Peyer's patch (tissue), 4 donors: ENCODE measurements at places on chromosomes 2 and 18. TPM values are rescaled to one million over a fixed set of nuclear protein-coding genes. Genes with fewer than 3 reads are reported as not detected.

Gene SLC4A5
- 2.6 TPM for total RNA-seq

- DNase-seq, result no peak
These were observed 1237.8 kb downstream of the SUCLG1 start for GRCh38 chr2:83221258-83221657.

DNA sequence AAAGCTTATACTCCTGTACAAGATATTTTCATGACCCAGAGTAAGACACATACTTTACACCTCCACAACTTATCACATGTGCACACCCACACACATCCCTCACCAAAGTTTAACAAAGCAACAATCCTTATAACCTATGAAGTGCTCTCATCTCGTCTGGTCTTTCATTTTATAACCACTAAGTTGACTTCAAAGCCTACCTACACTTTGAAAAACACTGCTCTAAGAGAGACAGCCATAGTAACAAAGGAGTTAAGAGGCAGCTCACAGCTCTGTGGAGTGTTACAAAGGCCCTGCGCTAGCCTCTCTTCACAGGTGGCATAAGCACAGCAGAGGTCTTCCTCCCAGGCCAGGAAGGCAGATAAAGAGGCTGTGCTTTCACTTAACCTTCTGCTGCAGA is 69.7 kb upstream of the TMEM200C start:
- no peak for DNase-seq

GRCh38 chr18:74682141-74682990 is 84.7 kb downstream of the ZNF407 start:
- no peak for DNase-seq

Gene DLGAP1
- 1.6 TPM for total RNA-seq

GRCh38 chr2:40096360-40096759 is 317.3 kb upstream of the THUMPD2 start:
- DNase-seq, result no peak

DNA sequence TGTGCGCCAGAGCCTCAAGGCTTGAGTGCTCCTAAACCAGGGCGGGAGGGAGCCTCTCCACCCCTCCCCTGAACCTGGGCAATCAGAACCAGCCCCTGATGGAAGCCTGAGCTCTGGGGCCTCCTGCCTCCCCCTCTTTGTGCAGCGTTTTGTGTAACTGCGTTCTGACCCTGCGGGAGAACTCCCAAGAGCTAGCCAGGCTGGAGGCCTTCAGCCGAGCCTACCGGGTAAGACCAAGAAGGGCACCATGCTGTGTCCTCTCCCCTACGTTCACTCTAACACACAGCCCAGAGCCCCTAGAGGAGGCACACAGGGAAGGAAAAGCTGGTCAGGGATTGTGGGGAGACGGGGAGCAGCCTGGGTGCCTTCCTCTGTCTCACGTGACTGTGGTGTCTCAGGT is 108.0 kb downstream of the PLB1 start:
- DNase-seq, result no peak

DNA sequence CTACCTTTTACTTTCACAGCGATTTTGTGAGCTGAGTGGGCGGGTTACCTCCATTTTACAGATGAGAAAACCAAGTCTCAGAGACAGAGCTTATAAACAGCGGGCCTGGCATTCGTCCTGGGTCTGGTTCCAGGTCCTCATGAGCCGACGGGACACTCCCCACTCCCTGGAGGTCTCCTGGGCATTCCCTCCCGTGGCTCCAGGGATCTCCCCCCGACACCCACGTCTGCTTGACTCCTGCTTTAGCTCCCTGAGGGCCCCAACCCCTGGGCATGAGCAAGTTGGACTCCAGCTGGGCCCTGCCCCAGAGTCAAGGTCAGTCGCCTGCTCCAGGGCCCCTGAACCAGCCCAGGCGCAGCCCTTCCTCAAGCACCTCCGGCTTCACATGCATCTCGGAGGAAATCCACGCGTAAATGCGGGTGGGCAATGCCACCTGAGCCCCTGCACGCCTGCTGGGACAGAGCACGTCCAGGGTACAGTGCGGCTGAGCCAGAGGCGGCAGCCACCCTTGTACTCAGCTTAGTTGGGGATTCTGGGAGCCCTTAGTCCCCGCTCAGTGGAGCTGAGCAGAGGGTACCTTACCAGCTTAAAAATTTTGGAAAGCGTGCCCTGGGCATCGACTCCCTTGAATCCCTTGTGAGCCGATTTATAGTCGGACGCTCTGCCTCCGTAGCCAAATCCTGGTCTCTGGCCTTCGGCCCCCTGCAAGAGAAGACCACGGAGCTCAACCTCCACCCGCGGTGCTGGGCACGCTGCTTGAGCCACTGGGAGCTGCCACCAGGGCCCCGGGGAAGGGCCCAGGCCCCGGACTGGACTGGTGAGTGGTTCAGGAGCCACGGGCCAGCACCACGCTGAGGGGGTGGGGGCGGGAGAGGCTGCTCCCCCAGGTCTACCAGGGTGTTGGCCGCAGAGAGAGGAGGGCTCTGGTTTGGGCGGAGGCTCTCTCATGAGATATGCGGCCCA is 148.1 kb downstream of the MBP start:
- DNase-seq, result no peak

GRCh38 chr2:110716959-110717645 is 15.3 kb upstream of the ACOXL start:
- DNase-seq, result no peak

- DNase-seq, result no peak
These were observed 1544.2 kb upstream of the TMEFF2 start for GRCh38 chr2:193738892-193739291.

DNA sequence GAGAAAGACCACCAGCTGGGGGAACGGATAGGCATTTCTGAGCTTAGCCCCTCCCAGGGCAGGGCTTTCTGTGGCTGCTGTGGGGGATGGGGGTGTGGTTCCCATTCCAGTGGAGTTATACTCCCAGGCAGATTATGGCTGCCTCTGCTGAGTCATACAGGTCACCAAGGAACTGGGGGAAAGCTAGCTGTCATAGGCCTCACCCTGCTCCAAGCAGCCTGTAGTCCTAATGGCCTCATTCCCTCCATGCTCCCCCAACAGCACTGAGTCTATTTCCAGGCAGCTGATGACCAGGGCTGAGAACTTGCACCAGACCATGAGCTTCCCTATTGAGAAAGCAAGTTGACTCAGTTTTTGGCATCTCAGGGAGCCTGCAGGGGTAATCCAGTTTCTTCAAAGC is 87.1 kb downstream of the GPR39 start:
- DNase-seq, result no peak

Gene RAD51AP2
- total RNA-seq, result not detected

DNA sequence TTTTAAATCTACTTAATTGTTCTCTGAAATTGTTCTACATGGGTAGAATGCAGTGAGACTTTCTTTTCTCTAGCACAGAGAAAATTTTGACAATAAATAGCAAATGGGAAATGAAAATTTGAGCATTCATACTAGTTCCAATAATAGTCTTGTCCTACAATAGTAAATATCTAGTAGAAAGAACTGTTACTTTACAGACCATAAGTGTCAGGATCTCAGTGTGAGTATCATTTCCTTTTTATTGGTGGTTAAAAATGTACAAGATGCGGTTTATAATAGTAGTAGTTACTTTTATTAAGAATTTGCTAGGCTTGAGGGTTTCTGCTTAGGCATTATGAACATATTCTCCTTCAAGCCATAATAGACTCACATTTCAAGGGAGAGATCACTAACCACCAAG is 43.2 kb downstream of the KCNE4 start:
- DNase-seq, result no peak

Gene DCDC2C
- not detected for total RNA-seq

GRCh38 chr2:1306014-1306686 is 107.1 kb upstream of the TPO start:
- DNase-seq, result no peak

DNA sequence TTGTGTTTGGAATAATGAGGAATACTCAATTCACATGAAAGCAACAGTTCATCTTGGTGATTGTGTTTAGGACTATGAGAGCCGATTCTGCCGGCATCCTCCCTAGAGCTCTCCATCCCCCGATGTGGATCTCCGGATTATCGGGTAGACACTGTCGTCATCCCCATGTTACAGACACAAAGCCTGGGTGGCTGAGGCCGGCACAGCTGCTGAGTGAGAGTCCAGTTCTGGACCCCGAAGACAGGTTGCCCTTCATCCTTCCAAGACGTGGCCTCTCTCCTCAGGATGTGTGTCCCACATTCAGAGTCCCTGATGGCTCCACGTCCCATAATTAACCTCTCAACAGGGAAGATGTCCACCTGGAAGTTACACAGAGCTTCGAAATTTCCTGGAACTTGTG is 129.3 kb downstream of the HDAC4 start:
- peak; percentile 41 for DNase-seq

Gene ITGAV
- total RNA-seq, result 35.9 TPM

GRCh38 chr2:200297100-200297499 is 9.4 kb upstream of the SPATS2L start:
- DNase-seq, result no peak

- DNase-seq, result no peak
These were observed 61.1 kb downstream of the PDCL3 start for GRCh38 chr2:100623930-100624329.

GRCh38 chr2:222408684-222409083 is 15.7 kb upstream of the SGPP2 start:
- DNase-seq, result no peak

GRCh38 chr2:13714466-13714865 is 918.1 kb upstream of the LRATD1 start:
- DNase-seq, result no peak

DNA sequence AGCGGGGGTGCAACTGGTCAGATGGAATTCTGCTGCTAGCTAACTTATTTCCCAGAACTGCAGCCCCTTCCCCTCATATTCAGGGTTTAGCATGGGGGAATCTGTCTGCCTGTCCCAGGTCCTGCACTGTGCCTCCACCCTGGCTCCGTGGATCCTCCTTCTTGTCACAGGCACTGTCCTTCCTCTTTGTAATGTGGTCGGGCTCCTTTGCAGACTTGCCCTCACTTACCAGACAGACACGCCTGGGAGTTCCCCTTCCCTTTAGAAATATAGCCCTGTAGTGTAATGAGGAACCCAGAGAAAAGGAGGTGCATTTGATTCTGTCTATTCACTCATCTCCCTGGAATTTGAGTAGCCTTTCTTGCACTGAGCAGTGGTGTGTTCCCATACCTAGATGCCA is 108.7 kb downstream of the TRIM43 start:
- DNase-seq, result no peak

GRCh38 chr2:173151671-173152401 is 76.2 kb downstream of the MAP3K20 start:
- no peak for DNase-seq

- DNase-seq, result no peak
These were observed 315.4 kb downstream of the CYRIA start for GRCh38 chr2:16350211-16350610.

Gene ALPI
- total RNA-seq, result 22.3 TPM

- peak; percentile 82 for DNase-seq
These were observed 6.8 kb downstream of the SCTR start for GRCh38 chr2:119517433-119517832.

DNA sequence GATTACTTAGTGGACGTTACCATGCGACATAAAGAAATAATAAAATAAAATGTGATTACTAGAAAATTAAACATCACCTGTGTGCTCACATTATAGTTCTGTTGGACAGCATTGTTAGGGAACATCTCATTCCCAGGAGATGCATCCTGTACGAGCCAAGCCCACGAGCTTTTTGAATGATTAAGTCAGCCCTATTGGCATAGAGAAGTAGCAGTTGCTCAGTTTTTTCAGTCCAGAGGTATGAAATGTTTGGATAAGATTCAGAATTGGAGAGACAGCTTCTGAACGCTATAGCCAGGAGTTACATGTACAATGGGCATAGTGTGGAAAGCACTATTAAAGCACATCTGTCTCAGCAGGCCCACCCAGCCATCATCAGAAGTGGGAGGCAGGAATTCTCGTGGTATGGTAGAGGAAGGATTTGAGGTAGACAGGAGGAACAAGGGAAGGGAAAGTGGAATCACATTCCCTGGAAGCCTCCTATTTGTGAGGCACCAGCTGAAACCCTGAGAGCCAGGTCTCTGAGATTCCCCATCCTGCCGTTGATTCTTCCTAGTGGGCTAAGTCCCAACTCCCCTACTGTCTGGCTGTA is 8.6 kb downstream of the SPATS2L start:
- no peak for DNase-seq

DNA sequence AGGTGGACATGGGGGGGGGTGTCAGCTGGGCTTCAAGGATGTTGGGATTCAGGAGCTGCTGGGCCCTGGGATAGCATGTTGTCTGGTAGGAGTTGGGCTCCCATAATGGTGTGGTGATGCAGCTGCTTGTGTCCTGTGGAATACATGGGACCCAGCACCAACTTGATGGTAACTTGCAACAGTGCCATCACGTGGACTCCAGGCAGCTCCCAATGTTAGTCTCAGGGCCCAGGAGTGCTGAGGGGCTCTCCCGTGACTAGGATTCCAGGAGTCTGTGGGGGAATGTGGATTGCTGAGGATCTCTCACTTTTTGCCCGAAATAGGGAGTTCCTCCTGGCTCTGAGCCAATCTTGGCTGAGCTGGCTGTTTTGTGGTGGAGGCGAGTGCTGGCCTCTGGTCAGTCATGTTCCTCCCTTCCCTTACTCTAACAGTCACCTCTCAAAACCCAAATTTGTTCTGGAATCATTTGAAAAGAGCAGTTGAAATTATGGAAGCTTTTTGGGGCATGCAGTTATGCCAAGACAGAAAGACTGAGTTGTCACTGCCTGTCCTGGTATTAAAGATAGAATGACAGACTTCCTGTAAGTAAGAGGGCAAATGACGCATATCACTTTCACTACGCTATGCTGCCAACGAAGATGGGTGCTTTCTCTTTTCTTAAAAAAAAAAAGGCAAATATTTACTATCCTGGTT is 607.1 kb downstream of the ADCYAP1 start:
- no peak for DNase-seq

Gene SDC1
- 343 TPM for total RNA-seq

DNA sequence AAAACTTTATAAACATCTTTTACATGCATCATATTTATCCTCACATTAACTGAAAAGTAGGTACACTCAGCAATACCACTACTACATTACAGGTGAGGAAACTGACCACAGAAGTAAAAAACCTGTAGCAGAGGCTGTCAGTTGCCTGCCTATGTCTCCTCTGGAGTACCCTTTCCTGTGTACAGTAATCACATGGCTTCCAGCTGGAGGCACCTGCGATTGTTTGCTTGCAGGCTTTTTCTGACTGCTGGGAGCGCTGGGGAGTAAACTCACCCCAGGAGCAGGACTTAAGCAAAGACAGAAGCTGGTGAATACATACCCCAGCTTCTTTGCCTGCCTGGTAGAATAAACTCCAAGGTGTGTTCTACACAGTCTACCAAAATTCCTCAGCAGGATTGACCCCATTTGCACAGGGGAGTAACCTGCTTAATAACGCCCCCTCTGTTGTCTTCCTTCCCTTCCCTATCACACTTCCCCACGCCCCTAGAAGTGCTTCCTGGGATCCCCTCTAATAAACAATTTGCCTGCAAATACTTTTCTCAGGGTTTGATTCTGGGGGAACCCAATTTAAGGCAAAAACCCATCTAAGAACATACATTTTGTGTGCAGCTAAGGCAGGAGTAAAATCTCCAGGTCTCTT is 138.9 kb downstream of the PTH2R start:
- no peak for DNase-seq

DNA sequence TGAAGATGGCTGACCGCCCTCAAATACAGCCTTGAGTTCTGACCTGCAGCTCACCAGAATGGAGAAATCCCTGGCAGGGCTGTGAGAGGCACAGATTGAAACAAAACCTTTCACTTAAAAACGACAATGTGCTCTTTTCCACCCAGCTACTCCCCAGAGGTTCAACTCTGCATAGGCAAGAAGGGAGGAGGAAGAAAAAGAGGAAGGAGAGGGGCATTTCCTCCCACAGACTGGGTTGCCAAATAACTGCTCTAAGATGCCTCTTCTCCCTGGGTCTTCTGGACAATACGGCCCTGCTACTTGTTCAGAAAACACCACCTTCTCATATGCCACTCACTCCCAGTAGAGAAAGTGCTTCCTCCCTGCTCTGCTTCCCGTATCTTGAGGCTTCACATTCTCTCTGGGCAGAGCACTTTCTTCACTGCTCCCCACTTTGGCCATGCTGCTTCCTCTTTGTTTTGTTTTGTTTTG is 136.4 kb upstream of the SLC1A4 start:
- DNase-seq, result no peak
